ENCODE measurements at places on chromosomes 4 and X. TPM values are rescaled to one million over a fixed set of nuclear protein-coding genes. Genes with fewer than 3 reads are reported as not detected.
A peak's percentile ranks its signal among the peaks of the same experiment; 100 is the strongest.

- no peak overlapping the region for H3K27ac ChIP-seq
- no peak overlapping the region for H3K4me3 ChIP-seq
- no peaks in the 10 kb centered on the region for H3K36me3 ChIP-seq
- DNase-seq = no peak
- no peaks in the 10 kb centered on the region for H3K4me1 ChIP-seq
These were observed 18.7 kb upstream of the IL2 start for GRCh38 chr4:122475233-122475632.

DNA sequence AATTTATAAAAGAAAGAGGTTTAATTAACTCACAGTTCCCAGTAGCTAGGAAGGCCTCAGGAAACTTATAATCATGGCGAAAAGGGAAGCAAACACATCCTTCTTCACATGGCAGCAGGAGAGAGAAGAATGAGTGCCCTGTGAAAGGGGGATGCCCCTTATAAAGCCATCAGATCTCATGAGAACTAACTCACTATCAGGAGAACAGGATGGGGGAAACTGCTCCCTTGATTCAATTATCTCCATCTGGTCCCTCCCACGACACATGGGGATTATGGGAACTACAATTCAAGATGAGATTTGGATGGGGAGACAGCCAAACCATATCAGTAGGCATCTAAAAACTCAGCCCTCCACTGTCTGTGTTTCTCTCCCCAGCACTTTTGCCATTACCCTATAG lies 22.4 kb downstream of the ANK2 start:
- no peak for DNase-seq
- no peaks in the 10 kb centered on the region for H3K27me3 ChIP-seq
- H3K27ac ChIP-seq = no peak overlapping the region
- H3K36me3 ChIP-seq = no peaks in the 10 kb centered on the region
- H3K4me3 ChIP-seq = no peak overlapping the region

DNA sequence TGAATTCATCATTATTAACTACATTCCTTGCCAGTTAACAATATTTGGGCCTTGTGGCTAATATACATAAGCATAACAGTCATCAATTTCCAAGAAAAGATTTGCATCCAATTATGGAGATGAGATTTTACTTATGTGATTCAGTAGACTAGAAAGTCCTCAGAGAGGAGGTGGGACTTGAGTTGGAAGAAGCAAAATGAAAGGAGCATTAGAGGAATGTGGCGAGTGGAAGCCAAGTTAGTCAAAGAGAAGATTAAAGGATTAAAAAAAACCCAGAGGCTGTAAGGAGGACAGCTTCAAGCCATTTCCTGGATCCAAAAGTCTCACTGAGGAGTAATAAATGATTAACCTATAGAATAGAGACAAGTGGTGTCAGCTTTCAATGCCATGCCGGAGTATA lies 1099.4 kb upstream of the IGFBP7 start:
- no peaks in the 10 kb centered on the region for H3K4me1 ChIP-seq
- no peak overlapping the region for H3K4me3 ChIP-seq
- H3K27me3 ChIP-seq = no peaks in the 10 kb centered on the region
- DNase-seq = no peak
- no peaks in the 10 kb centered on the region for H3K36me3 ChIP-seq

DNA sequence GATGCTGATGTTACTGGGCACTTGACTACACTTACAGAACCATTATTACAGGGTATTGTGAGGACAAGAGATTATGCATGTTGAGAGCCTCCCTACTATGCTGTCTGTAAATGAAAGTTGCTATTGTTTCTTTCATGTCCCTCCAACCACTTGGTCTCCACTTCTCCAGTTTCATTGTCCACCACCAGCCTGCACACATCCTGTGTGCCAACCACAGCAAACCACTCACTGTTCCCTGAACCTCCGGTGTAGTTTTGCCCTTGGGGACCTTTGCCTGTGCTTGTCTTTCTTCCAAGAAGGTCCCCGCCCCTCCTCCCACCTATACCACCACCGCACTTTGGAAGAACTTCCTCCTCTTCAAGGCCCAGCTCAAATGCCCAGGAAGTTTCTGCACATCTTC lies 43.1 kb upstream of the AFF2 start:
- no peak overlapping the region for H3K27ac ChIP-seq
- no peaks in the 10 kb centered on the region for H3K27me3 ChIP-seq
- H3K4me3 ChIP-seq = no peak overlapping the region
- no peaks in the 10 kb centered on the region for H3K36me3 ChIP-seq
- H3K4me1 ChIP-seq = no peaks in the 10 kb centered on the region
- no peak for DNase-seq

GRCh38 chr4:69970071-69970470 lies 4.5 kb upstream of the CSN2 start:
- H3K27ac ChIP-seq = no peak overlapping the region
- H3K4me1 ChIP-seq = no peaks in the 10 kb centered on the region
- DNase-seq = no peak
- H3K4me3 ChIP-seq = no peak overlapping the region

GRCh38 chr4:148126825-148127224 lies 315.4 kb downstream of the NR3C2 start:
- no peaks in the 10 kb centered on the region for H3K27me3 ChIP-seq
- DNase-seq = no peak
- H3K4me1 ChIP-seq = no peaks in the 10 kb centered on the region
- H3K36me3 ChIP-seq = no peaks in the 10 kb centered on the region

GRCh38 chr4:47538111-47538824 lies 53.2 kb downstream of the ATP10D start:
- H3K36me3 ChIP-seq = no peaks in the 10 kb centered on the region
- no peaks in the 10 kb centered on the region for H3K27me3 ChIP-seq
- no peak overlapping the region for H3K4me3 ChIP-seq
- DNase-seq = no peak
- no peak overlapping the region for H3K27ac ChIP-seq

DNA sequence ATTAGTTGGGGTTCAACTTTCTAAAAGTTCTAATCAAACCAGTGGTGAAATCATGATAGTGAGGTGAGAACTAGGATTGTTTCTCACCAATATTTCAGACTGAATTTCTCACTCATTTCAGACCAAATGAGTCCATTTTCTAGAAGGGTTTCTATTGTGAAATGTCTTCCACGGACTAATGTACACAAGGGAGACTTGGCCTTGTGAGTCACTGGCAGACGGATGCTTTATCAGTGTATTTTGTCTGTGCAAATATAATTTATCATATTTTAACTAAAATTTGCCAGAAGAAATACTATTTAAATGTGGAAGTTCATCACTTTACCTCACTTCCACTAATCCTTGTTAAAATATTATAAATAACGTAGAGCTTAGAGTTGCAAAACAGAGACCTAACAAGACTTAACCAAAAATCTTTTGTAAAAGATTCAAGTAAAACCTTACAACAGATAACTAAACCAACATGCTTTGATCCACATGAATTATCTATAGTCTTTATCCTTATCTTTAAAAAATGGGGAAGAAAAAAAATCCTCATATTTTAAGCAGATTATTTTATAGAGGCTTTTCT lies 506.0 kb upstream of the FAM241A start:
- no peaks in the 10 kb centered on the region for H3K36me3 ChIP-seq
- no peak for DNase-seq
- no peaks in the 10 kb centered on the region for H3K27me3 ChIP-seq
- H3K4me3 ChIP-seq = no peak overlapping the region
- no peak overlapping the region for H3K27ac ChIP-seq
- no peaks in the 10 kb centered on the region for H3K4me1 ChIP-seq

GRCh38 chrX:20260885-20261284 lies 5.8 kb downstream of the RPS6KA3 start:
- H3K27me3 ChIP-seq = no peaks in the 10 kb centered on the region
- H3K4me3 ChIP-seq = no peak overlapping the region
- DNase-seq = no peak
- no peak overlapping the region for H3K27ac ChIP-seq
- H3K36me3 ChIP-seq = no peaks in the 10 kb centered on the region

MAGEC2 gene
- total RNA-seq = not detected

- H3K27me3 ChIP-seq = no peaks in the 10 kb centered on the region
- no peak overlapping the region for H3K27ac ChIP-seq
- no peak for DNase-seq
- no peak overlapping the region for H3K4me3 ChIP-seq
- peaks cover 27% of the 10 kb centered on the region for H3K4me1 ChIP-seq
These were observed 193.5 kb upstream of the C1QTNF7 start for GRCh38 chr4:15234116-15234855.

DNA sequence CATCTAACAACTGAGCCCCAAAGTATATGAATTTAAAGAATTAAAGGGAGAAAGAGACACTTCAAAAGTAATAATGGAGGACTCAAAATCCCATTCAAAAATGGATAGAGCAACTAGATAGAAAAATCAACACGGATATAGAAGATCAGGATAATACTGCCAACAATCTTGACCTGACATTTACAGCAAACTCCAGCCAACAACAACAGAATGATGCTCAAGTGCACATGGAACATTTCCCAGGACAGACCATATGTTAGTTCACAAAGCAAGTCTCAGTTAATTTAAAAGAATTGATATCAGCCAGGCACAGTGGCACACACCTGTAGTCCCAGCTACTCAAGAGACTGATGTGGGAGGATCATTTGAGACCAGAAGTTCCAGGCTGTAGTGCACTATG lies 72.0 kb upstream of the SMARCAD1 start:
- no peak overlapping the region for H3K27ac ChIP-seq
- H3K4me3 ChIP-seq = no peak overlapping the region
- no peaks in the 10 kb centered on the region for H3K36me3 ChIP-seq
- DNase-seq = no peak
- H3K27me3 ChIP-seq = no peaks in the 10 kb centered on the region

DNA sequence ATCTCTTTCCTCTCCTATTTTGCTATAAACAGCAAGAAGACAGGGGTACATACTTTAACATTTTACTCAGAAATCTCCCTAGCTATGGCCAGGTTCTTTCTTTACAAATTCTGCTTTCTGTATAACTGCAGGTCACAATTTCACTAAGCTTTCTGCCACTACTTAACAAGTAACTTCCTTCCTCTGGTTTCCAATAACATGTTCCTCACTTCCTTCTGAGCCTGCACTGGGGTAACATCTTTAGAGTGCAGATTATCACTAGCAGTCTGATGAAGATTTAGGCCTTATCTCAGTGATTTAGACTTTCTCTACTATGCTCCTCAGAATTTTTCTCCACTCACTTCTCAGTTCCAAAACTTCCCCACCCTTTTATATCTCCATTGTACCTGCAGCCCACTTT lies 1930.5 kb upstream of the AGA start:
- H3K4me1 ChIP-seq = no peaks in the 10 kb centered on the region
- H3K27ac ChIP-seq = no peak overlapping the region
- no peaks in the 10 kb centered on the region for H3K36me3 ChIP-seq
- H3K4me3 ChIP-seq = no peak overlapping the region
- no peak for DNase-seq

GRCh38 chr4:128287141-128287870 lies at the start of gene PGRMC2:
Gene PGRMC2, minus strand, starts transcription at chr4:128287813. Its CDS starts 23 bp downstream, at chr4:128287790.
- no peaks in the 10 kb centered on the region for H3K27me3 ChIP-seq
- no peaks in the 10 kb centered on the region for H3K36me3 ChIP-seq
- H3K4me3 ChIP-seq = peak within 1 kb of the TSS; percentile 49
- peaks cover 48% of the 10 kb centered on the region for H3K4me1 ChIP-seq

GRCh38 chr4:177809791-177810190 lies 367.6 kb upstream of the AGA start:
- no peaks in the 10 kb centered on the region for H3K27me3 ChIP-seq
- H3K27ac ChIP-seq = no peak overlapping the region
- no peak for DNase-seq
- H3K36me3 ChIP-seq = no peaks in the 10 kb centered on the region

TRAM1L1 gene
- not detected for total RNA-seq

CFAP99 gene
- 0.12 TPM for total RNA-seq

KCNE5 gene
- total RNA-seq = not detected

TLR2 gene
- total RNA-seq = 3.9 TPM

VCX gene
- total RNA-seq = not detected

ESX1 gene
- total RNA-seq = not detected

GRCh38 chr4:78313754-78314120 lies 237.8 kb upstream of the ANXA3 start:
- no peaks in the 10 kb centered on the region for H3K27me3 ChIP-seq
- no peaks in the 10 kb centered on the region for H3K36me3 ChIP-seq
- no peaks in the 10 kb centered on the region for H3K4me1 ChIP-seq
- no peak for DNase-seq
- no peak overlapping the region for H3K4me3 ChIP-seq

GRCh38 chrX:140391313-140391712 lies 113.6 kb downstream of the SOX3 start:
- H3K27me3 ChIP-seq = no peaks in the 10 kb centered on the region
- H3K4me1 ChIP-seq = no peaks in the 10 kb centered on the region
- H3K27ac ChIP-seq = no peak overlapping the region
- DNase-seq = no peak

SLC6A14 gene
- not detected for total RNA-seq

DNA sequence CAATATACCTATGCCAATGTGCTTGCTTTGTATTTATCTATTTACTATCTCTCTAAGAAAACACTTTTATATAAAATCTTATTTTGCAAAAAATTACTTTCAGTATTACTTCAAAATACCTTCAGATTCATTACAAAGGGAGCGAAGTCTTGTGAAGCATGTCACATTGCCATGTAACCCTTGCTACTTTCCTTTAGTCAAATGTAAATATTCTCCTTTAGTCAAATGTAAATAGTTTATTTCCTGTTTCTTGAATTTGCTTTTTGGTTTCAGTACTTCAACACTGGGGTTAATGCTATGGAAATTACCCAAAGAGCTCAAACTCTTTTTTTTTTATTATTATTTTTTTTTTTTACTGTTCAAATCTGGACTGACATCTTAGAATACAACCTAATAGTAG lies 383.3 kb downstream of the GRXCR1 start:
- H3K27me3 ChIP-seq = no peaks in the 10 kb centered on the region
- H3K4me1 ChIP-seq = no peaks in the 10 kb centered on the region
- H3K4me3 ChIP-seq = no peak overlapping the region
- no peaks in the 10 kb centered on the region for H3K36me3 ChIP-seq

DNA sequence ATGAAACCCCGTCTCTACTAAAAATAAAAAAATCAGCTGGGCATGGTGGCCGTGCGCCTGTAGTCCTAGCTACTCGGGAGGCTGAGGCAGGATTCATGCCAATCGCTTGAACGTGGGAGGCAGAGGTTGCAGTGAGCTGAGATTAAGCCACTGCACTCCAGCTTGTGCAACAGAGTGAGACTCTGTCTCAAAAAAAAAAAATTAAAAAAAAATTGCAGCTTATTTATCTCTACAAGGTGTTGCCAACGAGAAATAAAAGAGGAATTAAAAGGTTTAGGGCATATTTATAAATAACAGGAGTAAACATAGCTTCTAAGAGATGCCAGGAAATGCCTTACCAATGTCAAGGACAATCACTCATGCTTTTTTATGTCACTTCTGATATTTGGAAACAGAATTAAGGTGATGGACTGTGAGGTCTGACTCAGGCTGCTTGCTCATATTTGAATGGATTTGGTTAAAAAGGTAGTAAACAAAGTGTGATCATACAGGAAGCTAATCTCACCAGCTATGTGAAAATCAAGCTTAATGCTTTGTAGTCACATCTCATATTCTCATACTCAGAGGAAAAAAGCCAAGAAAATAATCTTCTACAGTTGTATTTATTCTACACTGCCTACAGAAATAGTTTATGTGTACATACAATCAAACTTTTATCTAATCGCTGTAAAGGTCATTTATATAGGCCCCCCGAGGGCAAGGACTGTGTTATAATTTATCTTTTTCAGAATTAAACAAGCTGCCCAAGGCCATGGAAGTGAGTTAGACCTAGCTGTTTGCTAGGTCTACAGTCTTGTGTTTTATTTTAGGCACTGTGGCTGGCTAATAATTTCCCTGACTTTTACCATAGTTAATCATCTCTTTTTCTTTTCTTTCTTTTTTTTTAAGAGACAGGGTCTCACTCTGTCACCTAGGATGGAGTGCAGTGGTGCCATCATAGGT lies 61.1 kb upstream of the RBMX start:
- no peak overlapping the region for H3K4me3 ChIP-seq
- H3K27me3 ChIP-seq = no peaks in the 10 kb centered on the region

- peaks cover 1% of the 10 kb centered on the region for H3K36me3 ChIP-seq
- no peak for DNase-seq
- no peak overlapping the region for H3K27ac ChIP-seq
- no peak overlapping the region for H3K4me3 ChIP-seq
These were observed 15.4 kb downstream of the CMC4 start for GRCh38 chrX:155055494-155055893.

Measured in CD4-positive, alpha-beta memory T cell (primary cell).